ENCODE measurements at places on chromosomes 1 and 21. TPM values are rescaled to one million over a fixed set of nuclear protein-coding genes. Genes with fewer than 3 reads are reported as not detected.

The MROH9 gene
- total RNA-seq, result not detected

The SYDE2 gene
- total RNA-seq, result 10.6 TPM

The KCNN3 gene
- total RNA-seq, result 0.96 TPM

The IL6R gene
- total RNA-seq, result 26.8 TPM

The FLG2 gene
- total RNA-seq, result not detected

The TMEM82 gene
- not detected for total RNA-seq

The RASSF5 gene
- 11.0 TPM for total RNA-seq

The ACTN2 gene
- not detected for total RNA-seq

The FAM3B gene
- 1.6 TPM for total RNA-seq

The TRABD2B gene
- 1.4 TPM for total RNA-seq

The GBP4 gene
- total RNA-seq, result 3.6 TPM

The PHLDA3 gene
- total RNA-seq, result 92.7 TPM

The HES4 gene
- total RNA-seq, result 36.4 TPM

The LAX1 gene
- 2.7 TPM for total RNA-seq

The GBP7 gene
- not detected for total RNA-seq

The AIRE gene
- not detected for total RNA-seq

The LAD1 gene
- 13.1 TPM for total RNA-seq

The CR1L gene
- total RNA-seq, result not detected

The PTAFR gene
- total RNA-seq, result 8.3 TPM

The LELP1 gene
- total RNA-seq, result not detected

The ANGPTL1 gene
- 137 TPM for total RNA-seq

The ID3 gene
- 90.9 TPM for total RNA-seq

The NPR1 gene
- 46.5 TPM for total RNA-seq

The LRRN2 gene
- total RNA-seq, result 0.32 TPM

The MYBPH gene
- total RNA-seq, result not detected

The LMX1A gene
- total RNA-seq, result 1.3 TPM

The LCE1C gene
- total RNA-seq, result not detected

The FCGR3B gene
- 3.8 TPM for total RNA-seq
